ENCODE measurements at places on chromosomes 12 and 14.

DNA sequence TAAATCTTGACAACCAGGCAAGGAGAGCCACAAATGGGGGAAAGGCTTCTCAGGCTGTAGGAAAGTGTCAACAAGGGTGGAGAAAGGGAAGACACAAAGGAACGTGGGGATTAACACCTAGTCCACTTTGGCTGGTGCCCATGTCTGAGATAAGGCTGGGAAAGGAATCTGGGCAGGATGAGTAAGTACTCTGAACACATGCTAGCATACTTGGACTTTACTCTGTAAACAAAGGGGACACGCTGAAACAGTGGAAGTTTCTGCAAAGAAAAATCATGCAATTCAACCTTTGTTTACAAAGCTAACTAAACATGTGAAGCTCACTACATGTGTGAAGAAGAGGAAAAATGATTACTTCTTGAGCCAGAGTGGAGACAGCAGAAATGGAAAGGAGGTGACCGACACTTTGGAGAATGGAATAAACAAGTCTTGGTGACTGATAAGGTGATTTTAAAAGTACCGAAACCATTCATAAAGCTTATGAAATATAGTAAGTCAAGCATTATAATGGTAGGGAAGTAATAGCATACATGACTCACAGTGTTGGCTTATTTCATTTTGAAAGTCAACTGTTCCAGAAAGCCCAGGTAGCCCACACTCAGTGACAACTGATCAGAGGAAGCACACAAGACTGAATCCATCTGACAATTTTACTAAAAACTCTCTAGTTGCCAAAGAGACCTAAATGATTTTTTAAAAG, 13.2 kb downstream of the CPNE8 start:
- DNase-seq, result peak; percentile 53

DNA sequence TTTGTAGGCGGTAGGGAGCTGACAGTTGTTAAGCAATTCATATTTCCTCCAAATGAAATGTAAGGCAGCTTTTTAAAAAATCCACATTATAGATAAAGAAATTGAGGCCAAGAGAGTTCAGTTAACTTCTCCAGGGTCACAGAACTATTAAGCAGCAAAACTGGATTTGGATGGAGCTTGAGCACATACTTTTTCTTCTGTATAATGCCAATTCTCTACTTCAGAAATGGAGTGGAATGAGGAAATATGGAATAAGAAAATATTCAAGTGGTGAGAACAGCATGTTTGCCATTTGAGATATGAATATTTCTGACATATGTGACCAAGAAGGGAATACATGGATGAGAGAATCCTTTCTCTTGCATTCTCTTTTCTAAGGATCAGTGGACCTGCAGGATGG, 233.1 kb downstream of the FOXG1 start:
- DNase-seq, result no peak

GRCh38 chr14:54377501-54377900, 19.3 kb upstream of the CDKN3 start:
- no peak for DNase-seq

- DNase-seq, result no peak
These were observed 125.4 kb downstream of the SYT10 start for GRCh38 chr12:33314223-33314622.

GRCh38 chr14:52363961-52364360, 49.8 kb downstream of the PTGER2 start:
- peak; percentile 81 for DNase-seq

DNA sequence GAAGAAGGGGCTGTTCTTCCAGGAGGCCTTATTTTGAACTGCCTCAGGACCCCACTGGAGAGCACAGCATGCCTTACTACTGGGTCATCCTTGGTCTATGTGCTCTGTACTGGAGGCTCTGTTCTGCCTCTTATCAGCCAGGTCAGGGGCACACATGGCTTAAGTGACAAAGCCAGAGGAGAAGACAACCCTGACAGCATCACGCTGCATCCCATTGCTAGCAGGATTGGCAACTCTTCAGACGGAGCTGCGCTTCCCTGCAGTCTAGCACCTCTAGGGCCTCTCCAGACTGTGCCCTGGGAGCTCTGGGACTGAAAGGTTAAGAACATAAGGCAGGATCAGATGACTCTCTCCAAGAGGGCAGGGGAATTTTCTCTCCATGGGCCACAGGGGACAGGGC, 17.3 kb upstream of the TIGAR start:
- DNase-seq, result no peak

GRCh38 chr12:66354291-66354690, 52.0 kb downstream of the HELB start:
- DNase-seq, result no peak

DNA sequence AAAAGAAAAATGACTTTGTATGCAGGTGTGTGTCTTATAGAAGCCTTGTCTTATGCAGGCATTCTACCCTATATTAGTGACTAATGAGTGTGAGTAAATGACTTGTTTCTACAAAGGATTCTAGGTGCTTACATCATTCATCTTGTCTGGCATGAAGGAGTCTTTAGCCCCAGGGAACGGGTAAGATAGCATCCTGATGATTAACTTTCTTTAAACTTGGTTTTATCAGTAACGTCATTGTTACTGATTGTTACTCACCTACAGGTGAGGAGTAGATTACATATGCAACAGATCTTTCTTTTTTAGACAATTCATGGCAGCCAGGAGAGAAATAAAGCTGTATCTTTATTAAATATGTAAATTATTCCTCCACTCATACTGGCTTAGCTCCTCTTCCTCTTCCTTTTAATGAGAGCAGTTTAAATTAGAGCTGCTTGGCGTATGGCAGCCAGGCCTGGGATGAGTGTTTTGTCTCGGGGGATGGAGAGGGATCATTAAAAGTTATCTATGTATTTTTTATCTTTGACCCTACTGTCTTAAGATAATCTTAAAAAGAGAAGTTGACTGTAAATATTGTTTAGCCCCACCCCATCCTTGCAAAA, 57.2 kb upstream of the ATP2A2 start:
- DNase-seq, result no peak

DNA sequence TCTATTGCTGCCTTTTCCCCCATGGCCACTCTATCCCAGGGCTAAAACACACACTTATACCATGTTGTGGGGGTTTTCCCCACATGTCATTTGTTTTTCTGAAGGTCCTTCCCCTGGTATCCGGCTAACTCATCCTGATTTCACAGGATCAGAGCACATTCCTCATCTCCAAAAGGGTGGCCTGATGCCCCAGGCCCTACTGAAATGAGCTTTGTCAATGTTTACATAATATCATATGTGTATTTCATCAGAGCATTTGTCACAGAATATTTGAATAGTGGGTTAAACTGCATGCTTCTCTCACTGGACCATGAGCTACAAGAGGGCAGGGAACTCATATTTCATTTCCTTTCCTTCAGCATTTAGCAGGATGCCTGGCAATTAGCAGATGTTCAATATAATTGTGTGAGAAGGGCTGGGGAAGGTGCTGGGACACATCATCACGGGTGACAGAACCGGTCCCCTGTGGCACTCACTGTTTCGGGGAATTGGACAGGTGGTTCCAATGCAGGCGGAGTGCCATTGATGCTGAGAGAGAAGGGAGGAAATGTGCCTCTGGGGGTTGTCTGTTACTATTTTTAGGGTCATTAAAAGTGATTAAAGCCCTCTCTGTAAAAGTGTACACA, 26.8 kb downstream of the EMP1 start:
- DNase-seq, result no peak

DNA sequence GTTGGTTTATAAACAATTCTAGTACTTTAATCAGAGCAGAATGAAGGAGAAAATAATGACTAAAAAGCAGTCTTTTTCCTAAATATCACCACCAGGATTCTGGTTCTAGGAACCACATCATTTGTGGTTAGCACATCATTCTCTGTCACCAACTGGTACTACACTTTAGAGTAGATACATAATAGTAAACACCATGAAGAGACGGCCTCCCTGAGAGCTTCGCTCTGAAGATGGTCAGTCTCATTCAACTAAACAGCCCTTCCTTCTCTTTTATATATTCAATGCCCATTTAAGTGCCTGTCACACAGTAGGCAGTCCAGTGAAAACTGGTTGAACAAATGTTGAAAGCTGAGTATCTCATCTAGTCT, 10.9 kb downstream of the SLC38A2 start:
- no peak for DNase-seq

GRCh38 chr12:106178562-106178961, 39.8 kb upstream of the NUAK1 start:
- no peak for DNase-seq

DNA sequence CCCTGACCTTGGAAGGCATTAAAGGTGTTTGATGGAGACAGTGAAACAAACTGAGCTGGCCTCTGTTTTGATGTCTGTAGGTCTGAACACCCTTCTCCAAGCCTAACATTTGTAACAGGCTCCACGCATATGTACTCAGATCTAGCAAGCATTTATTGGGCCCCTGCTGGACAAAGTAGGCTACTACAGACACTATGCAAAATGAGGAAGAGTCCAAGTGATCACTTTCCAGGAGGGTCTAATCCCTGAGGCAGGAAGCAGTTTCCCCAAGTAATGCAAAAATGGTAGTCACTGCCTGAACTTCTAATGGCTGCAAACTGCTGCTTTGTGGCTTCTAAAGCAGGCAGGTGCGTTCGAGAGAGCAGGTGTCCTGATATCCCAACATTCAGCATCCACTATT, 405.8 kb downstream of the MED13L start:
- peak; percentile 45 for DNase-seq

All from inflammatory macrophage treated with lipopolysaccharide for 1 hour (primary cell).